ENCODE measurements at places on chromosomes 3 and 15. TPM values are rescaled to one million over a fixed set of nuclear protein-coding genes. Genes with fewer than 3 reads are reported as not detected.

DNA sequence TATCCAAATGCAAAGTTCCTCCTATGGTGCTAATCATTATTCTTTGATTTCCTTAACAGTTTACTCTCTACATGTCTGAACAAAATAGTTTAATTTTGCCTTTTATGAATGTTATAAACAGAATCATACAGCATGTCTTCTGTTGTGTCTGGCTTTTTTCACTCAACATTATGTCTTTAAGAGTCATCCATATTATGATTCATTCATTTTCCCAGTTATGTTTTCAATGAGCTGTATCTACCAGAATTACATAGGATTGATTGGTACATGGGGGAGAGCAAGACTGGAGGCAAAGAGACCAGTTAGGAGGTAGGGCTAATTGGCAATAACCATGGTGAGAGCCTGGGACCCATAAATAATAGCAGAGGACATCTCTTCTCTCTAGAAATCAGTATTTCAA, 16.6 kb upstream of the RAP2B start:
- DNase-seq, result no peak

- no peak for DNase-seq
These were observed 280.4 kb downstream of the RAP2B start for GRCh38 chr3:153442386-153442785.

GRCh38 chr3:4906107-4906621, 73.1 kb upstream of the BHLHE40 start:
- no peak for DNase-seq

GRCh38 chr15:62482785-62483429, 317.8 kb upstream of the C2CD4B start:
- DNase-seq, result peak; percentile 37

GRCh38 chr3:45715945-45716344, 26.7 kb downstream of the SACM1L start:
- no peak for DNase-seq

Gene EPHB1
- 1.4 TPM for total RNA-seq

DNA sequence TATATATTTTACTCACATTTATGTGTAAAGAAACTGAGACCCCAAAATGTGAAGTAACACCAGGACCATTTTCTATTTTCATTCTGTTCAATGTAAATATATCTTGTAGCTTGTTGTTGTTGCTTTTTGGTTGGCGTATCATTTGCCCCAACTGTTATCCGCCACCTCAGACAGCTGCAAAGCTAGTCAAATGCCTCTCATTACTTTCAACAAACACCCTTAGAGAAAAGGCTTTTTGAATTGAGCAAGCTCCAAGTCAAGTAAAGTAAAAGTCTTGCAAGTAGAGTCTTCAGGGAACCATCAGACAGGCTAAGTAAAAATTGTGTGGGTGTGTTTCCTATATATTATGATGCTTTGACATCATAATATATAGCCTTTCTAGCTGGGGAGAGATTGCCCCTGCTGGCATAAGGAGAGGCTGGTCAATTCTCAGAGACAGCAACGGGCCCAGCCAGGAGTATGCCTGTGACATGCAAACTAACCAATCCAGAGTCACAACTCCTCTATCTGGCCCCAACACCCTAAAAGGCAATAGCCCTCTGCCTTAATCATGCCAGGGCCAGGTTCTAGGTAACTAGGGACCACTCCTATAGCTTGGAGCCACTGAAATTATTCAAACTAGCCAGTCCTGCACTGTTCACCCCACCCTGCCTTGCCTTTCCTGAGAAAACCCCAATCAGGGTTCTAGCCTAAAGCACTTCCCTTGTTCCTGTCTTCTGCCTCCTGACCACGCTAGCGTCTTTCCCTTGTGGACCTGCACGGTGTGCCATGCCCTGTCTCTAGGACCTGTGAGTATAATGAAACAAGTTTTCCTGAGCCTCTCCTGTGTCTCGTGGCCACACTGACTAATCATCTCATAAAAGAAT, 75.6 kb downstream of the RAD18 start:
- no peak for DNase-seq

DNA sequence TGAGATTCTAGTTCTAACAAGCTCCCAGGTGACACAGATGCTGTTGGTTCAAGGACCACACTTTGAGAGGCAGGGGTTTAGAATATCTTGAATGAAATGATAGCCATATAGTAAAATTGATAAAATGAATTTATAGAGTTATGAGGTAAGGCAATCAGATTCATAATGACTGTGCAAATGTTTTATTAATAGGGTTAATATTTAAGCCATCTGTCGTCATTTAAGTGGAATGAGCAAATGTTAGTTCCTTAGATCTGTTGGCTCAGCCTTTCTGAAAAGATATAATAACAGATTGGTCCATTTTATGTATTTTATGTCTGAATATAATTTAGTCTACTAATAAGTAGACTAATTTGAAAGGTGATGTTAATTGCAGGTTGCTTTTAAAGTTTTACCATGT, 12.9 kb downstream of the REC114 start:
- DNase-seq, result no peak

Gene NRROS
- 37.5 TPM for total RNA-seq

GRCh38 chr3:56781762-56782161, 20.0 kb downstream of the ARHGEF3 start:
- no peak for DNase-seq

GRCh38 chr3:88671573-88671972, 435.8 kb upstream of the EPHA3 start:
- no peak for DNase-seq

- no peak for DNase-seq
These were observed 9.9 kb downstream of the GPR15 start for GRCh38 chr3:98541695-98542094.

GRCh38 chr3:13205567-13206143, 132.4 kb upstream of the IQSEC1 start:
- no peak for DNase-seq

GRCh38 chr3:13039213-13039896, 33.9 kb downstream of the IQSEC1 start:
- DNase-seq, result no peak

All from activated CD8-positive, alpha-beta T cell treated with anti-CD3 and anti-CD28 coated beads, Interleukin-2, amount 10 ng/mL, durations not matched to agents 7 days and 5 days (primary cell).